DMS153 (cell line): ENCODE measurements at places on chromosomes 3 and 15.

GRCh38 chr3:15633766-15634598 is 32.4 kb downstream of the BTD start:
- no peak for DNase-seq

- no peak for DNase-seq
These were observed 76.3 kb upstream of the MLF1 start for GRCh38 chr3:158494673-158495072.

GRCh38 chr3:113505867-113506266 is 9.1 kb downstream of the SPICE1 start:
- no peak for DNase-seq

GRCh38 chr3:114392831-114393230 is 99.0 kb downstream of the TIGIT start:
- no peak for DNase-seq
